ENCODE measurements at places on chromosomes 2 and 18.

DNA sequence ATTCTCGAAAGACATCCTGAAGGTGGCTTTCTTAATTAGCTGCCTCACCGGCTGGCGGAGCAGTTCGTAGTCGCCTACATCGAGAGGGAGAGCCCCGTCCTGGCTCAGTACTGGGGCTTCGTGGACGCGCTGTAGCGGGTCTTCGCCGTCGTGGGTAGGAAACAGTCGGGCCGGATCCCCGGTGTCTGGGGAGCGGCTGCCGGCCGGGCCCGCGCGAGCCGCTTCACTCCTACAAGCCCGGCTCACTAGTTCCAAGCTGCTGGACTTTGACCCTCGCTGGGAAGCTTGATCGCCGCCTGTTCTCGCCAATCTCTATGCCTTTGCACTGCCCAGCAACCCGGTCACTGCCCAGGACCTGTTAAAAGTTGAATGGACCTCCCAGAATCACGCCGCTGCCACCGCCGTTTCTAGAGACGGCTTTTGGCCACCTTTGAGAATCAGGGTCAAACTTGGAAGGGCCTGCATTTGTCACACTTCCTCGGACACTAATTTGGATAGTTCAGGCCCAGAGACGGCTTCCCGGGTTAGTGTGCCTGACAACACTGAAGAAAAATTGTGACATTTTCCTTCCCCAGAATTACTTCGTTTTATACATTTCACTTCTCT, 41.4 kb upstream of the AKAIN1 start:
- no peak for DNase-seq

DNA sequence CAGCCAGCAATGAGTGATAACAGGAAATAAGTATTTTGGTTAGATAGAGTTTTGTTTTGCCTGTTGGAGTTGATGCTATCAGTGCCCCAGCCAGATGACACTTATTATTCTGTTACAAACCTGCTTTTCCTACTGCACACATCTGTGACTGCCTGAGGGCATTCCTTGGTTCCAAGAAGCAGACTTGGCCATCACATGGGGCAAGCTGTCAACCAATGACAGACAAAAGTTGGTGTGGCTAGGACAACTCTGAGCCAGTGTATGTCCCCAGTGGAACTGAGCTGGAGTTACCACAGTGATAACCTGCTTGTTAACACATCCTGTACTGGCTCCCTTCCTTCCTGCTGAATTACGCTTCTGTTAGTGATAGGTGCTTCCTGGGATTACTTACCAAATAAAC, 54.5 kb downstream of the FAM171B start:
- DNase-seq: no peak

DNA sequence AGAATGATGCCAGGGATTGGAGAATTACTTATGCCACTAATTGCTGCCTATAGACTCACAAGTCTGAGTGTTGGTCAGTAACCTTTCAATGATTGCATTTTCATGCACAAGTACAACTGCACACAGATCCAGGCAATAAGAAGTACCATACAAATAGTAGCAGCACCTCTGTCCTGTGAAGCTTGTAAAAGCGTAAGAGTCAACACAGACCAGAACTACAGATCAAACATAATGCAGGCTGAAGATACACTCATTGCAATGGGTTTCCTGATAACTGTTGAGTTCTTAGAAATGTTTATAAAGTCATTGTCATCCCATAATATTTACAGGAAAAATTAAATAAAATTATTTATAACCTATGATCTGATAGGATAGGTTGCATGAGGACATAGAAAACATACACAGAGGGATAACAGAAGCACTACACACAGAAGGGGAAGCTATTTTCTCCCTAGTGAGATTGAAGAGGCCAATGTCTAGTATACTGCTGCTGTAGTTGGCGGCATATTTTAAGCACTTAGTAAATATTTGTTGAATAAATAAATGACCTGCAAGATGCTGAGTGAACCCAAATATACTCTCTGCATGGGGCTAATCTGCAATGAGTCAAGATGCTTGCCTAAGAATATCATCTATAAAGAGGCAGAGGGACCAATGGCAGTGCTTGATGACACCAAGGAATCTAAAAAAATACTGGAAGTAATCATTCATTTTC, 5.7 kb upstream of the PIK3C3 start:
- no peak for DNase-seq

GRCh38 chr2:238730001-238730669, 117.8 kb upstream of the TWIST2 start:
- DNase-seq: no peak

- DNase-seq: no peak
These were observed 16.0 kb downstream of the RAMP1 start for GRCh38 chr2:237875256-237876060.

DNA sequence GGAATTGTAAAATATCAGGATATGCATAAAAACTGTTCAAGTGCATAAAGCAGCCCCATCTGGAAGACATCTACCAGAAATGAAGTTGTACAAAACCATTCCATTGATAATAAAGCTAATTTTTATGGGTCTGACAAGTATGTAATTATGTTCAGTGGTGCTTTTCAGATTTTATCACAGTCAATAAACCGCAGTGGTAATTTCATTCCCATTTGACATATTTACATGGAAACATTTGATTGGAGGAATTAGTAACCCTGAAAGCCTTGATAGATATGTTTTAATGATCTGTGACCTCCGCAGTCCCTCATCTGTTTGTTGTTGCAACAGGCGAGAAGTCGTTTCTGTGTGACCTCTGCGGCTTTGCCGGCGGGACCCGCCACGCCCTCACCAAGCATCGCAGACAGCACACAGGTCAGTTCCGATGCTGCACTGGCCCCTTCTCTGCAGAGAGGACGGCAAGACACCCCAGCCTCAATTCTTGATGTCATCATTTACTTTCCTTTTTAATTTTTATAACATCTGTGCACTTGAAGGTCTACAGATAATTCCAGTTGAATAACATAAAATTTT, 283.1 kb downstream of the ZNF407 start:
- no peak for DNase-seq

- DNase-seq: no peak
These were observed 82.8 kb upstream of the ATP8B1 start for GRCh38 chr18:57885931-57886330.

DNA sequence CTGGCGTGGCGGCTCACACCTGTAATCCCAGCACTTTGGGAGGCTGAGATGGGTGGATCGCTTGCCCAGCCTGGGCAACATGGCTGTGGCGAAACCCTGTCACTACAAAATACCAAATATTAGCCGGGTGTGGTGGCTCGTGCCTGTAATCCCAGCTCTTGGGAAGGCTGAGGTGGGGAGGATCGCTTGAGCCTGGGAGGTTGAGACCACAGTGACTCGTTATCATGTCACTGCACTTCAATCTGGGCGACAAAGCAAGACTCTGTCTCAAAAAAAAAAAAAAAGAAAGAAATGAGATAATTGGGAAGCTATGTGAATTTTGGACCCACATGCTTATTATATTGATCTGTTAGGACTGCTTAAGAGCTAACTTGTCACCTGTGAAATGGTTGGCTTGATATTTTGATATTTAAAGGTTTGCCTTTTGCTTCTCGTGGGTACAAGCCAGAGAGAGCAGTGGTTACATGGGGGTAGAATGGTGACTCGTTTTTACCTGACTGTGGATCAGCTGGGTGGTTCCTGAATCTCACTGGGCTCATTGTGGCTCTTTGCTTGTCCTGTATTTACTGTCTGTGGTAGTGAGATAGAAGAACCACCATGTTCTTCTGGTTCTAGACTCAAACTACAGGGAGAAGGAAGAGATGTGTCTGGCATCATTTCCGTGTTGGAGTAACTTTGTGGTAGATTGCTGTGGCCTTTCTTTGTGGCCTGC, 28.9 kb downstream of the ZNF532 start:
- DNase-seq: no peak

GRCh38 chr18:52844323-52844722, 504.3 kb downstream of the DCC start:
- DNase-seq: no peak

DNA sequence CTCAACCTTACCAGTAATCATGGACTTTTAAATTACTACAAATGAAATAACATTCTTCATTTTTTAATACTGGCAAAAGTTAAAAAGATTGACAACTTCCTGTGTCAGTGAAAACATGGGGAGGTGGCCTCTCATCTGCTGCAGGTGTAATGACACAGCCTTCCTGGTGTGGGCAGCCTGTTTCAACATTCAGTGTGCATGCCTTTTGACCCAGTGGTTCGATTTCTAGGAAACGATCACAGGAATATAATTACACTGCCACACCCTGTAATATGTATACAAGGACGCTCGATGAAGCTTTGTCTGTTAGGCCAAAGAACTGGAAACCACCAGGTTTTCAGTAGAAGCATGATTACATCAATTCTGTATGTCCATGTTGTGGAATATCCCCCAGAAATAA, 68.7 kb downstream of the MTHFD2 start:
- no peak for DNase-seq

DNA sequence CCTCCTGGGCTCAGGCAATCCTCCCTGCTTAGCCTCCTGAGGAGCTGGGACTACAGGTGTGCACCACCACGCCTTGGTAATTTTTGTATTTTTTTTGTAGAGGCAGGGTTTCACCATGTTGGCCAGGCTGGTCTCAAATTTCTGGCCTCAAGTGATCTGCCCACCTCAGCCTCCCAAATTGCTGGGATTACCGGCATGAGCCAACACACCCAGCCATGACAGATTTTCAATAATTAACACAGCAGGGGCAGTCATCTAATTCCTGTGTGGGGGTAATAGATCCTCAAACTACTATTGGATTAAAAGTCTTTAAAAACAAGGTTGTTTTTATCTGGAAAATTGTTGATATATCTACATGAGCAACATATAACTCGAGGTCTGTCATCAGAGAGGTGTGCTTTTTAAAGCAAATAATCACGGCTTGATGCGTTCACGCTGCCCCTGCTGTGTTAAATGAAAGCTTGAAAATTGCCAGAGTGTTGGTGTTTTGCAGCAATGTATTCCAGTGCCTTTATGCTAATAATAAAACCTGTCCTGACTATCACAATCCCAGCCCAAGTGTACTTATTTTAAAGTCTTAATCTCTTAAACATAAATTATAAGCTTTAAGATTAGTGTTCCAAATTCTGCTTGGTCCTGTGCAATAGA, 35.6 kb upstream of the ASB1 start:
- DNase-seq: peak; percentile 14

- DNase-seq: no peak
These were observed 7.4 kb downstream of the THNSL2 start for GRCh38 chr2:88177556-88177955.

DNA sequence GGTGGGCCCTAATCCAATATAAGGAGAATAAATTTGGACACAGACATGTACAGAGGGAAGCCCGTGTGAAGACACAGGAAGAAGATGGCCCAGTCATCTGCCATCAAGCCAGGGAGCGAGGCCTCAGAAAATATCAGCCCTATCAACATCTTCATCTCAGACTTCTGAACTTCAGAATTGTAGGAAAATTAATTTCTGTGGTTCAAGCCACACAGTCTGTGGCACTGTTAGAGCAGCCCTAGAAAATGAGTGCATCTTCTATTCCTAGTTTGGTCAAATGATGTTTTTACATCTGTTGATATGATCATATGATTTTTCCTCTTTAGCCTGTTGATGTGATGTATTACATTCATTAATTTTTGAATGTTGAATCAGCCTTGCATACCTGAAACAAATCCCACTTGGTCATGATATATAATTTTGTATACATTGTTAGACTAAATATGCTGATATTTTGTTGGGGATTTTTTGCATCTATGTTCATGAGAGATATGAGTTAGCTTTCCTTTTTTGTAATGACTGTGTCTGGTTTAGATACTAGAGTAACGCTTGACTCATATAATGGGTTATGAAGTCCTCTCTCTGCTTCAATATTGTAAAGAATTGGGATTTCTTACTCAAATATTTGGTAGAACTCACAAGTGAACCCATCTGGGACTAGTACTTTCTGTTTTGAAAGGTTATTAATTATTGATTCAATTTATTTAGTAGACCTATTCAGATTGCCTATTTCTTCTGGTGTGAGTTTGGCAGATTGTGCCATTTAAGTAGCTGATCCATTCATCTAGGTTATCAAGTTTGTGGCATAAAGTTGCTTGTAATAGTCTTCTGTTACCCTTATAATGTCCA, 451.4 kb downstream of the EIPR1 start:
- no peak for DNase-seq

DNA sequence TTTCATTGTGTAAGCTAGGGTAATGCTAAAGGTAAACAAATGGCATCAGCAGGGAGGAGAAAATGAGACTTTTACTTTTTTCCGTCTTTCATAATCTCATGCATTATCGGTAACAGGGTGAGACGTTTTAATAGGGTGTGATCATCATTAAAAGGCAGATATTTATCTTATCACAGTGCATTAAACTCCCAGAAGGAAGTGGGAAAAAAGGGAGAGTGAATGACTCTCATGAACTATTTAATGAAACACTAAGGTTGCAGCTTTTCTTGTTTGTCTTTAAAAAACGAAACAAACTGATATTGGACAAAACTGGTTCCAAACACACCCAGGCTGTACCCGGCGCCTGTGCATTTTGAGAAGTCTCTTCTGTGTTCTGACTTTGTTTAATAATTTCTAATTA, 1936.8 kb upstream of the PIK3C3 start:
- DNase-seq: no peak

DNA sequence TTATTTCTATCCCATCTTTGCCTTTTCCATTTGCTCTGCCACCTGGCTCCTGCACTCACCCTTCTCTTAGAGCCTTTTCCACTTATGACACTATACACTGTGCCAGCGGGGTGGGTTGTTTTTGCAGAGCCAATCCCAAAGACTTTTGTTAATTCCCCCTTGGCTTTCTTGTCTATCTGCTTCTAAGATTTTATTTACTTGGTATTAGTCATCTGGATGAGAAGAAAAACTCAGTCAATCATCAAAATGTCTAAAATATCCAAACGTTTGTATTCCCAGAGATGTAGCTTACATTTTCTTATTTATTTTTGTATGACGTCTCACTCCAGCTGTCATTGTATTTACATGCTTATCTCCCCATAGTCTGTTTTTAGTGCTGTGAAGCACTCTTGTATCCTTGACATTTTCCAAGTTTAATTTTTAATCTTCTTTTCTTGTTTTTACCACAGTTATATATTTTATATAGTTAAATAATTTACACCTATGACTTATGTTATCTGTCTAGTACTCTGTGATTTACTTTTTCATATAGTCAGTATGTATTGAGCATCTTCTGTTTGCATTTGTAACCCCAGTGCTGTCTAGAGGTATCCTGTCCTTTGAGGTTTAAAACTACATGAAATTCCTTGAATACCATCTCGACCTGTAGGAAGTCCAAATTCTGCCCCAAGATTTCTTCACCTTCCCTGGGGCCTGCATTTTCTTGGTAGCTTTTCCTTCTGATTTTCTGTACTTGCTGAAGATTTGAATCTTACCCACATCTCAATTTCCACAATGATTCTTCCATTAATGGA, 55.1 kb downstream of the COL4A3 start:
- no peak for DNase-seq

DNA sequence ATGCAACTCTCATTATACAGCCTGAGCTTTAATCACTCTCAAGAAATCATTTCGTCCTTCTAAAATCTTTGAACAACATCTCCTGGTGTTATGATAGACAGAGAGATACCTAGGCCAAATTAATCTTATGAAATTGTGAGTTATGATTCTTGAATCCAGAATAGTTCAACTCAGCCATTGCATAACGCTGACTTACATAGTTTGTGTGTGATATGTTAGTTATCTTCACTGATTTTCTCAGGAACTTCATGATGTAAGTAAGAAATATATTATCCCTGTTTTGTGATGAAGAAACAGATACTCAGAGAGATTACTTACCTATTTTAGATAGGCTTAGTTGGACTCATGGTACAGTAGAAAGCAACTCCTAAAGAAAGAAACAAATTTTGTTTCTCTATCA, 684.4 kb downstream of the ZEB2 start:
- DNase-seq: no peak
